Inflammatory macrophage (primary cell): ENCODE measurements at places on chromosomes 12 and 14.

- peak; percentile 14 for DNase-seq
These were observed 145.4 kb downstream of the RPAP3 start for GRCh38 chr12:47560415-47560814.

- no peak for DNase-seq
These were observed 93.9 kb upstream of the ABCD2 start for GRCh38 chr12:39713552-39713951.

GRCh38 chr12:131934535-131934934, 5.5 kb downstream of the PUS1 start:
- no peak for DNase-seq

DNA sequence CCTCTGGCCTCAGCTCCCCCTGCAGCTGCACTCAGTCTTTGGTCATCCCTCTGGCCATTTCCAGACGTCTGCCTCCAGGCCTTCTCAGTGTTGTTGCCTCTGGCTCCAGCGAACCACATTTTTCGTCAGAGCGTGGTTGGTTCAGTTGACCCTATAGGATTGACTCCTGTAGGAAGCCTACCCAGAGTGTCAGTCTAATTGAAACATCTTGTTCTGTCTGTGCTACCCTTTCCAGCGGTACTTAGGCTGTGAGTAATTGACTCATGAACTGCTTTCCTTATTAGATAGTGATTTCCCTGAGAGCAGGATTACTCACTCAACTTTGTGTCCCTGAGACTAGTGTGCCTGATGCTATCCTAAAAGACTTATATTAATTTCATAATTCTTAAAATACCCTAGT, 373.2 kb downstream of the ATP23 start:
- DNase-seq = no peak

GRCh38 chr14:57485635-57486034, 8.0 kb downstream of the CCDC198 start:
- no peak for DNase-seq

DNA sequence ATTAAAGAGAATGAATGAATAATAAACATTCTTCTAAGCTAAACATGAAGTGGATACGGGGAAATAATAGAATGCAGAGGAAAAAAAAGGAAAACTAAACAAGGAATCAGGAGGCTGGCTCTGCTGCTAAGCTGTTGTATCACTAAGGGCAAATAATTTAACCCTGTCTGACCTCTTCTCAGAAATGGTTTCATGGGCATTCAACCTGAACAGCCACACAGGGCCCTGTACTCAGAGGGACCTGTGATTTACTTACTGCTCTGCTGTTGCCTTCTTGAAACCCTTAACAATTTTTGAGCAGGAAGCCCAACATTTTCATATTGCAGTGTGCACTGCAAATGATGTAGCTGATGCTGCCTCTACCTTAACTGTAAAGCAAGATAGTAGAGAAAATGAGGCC, 14.2 kb upstream of the PLEKHA5 start:
- no peak for DNase-seq

DNA sequence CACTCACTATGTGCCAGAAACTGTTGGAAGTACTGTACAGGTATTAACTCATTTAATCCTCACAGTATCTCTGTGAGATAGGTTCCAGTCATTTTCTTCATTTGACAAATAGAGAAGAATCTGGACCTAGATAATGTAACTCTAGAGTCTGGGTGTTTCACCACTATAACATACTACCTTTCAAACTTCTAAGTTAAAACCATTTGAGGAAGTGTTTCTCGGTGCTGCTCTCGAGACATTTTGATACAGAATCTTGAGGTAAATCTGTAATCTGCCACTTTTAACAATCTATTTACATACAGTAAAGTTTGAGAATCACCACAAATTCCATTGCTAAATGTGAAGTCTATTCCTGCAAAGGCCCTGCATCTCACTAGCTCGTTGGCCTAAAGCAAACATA, 8.8 kb downstream of the OLR1 start:
- peak; percentile 36 for DNase-seq

DNA sequence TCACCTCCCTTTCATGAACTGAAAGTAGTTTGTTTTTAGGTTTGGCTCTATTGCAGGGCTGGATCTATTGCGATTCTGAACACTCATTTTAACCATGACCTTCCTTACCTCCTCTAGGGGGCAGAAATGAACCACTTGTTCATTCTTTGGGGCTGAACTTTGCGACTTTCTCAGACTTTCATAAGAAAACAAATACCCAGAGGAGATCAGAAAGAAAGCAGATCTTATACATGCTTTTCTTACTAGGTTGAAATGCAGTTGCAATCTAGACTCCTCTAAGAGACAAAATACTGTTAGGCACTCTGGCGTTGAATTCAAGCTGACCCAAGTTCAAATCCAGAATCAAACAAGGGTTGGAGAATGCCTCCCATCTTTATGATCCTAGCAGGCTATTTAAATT, 32.6 kb upstream of the PLEKHG3 start:
- DNase-seq = peak; percentile 72

DNA sequence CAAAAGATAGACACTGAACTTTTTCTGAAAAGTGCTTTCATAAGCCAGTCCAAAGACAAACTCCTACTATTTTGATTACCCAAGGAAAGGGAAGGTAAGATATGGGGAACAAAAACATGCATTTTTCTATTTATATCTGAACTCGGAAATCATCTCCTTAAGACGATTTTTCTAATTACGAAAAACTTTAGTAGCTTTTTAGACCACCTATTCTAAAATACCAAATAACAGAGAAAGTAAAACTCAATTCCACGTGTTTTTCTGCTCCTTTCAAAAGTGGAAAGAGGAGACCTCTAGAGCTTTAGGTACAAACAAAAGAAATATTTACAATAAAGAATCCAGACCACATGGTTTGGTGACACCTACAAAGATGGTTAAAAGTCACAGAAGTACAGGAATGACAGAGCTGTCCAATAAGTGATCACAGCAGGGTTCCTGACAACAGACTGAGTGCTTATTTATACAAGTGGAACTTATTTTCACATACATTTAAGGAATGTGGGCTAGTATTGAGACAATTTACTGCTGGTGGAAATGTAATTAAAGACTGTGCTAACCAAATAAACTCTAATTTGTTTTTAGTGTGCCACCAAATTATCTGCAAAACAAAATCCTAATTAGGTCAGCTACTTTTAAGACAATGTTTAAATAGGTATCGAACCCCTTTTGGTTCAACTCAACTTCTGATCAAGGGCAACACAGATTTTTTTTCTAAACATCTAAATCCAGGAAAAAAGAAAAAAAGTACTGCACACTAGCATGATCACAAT, 2.4 kb downstream of the LRIG3 start:
- no peak for DNase-seq
